ENCODE measurements at places on chromosomes 3 and 15.

- DNase-seq = no peak
Measured at GRCh38 chr3:2477620-2478019, 379.0 kb downstream of the CNTN4 start.

GRCh38 chr3:308597-309321 is 112.2 kb downstream of the CHL1 start:
- DNase-seq = no peak

GRCh38 chr15:56992725-56993124 is 74.3 kb downstream of the TCF12 start:
- DNase-seq = no peak

- no peak for DNase-seq
Measured at GRCh38 chr3:150747886-150748683, 14.9 kb downstream of the SIAH2 start.

- DNase-seq = no peak
Measured at GRCh38 chr15:68578980-68579935, at the start of gene CORO2B. Gene CORO2B, plus strand, starts transcription at chr15:68578993. Its CDS starts 270 bp downstream, at chr15:68579263.

DNA sequence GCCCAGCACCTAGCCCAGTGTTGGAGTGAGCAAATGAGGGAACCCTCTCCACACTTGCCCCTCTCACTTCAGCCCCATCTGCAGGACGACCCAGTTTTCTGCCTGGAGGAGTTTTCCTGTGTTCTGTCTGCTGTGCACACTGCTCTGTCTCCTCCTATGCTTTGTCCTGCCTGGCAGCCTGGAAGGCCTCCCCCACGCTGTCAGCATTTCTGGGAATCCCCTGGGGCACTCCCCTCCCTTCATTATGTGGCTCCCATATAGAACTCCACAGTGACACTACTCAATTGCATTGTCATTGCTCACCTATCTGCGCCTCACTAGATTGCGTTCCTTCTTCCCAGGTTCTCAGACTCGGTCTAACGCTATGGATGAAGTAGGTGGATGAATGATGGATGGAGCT is 13.9 kb downstream of the CLSTN2 start:
- DNase-seq = no peak

GRCh38 chr3:188262913-188263683 is 109.1 kb downstream of the LPP start:
- no peak for DNase-seq

DNA sequence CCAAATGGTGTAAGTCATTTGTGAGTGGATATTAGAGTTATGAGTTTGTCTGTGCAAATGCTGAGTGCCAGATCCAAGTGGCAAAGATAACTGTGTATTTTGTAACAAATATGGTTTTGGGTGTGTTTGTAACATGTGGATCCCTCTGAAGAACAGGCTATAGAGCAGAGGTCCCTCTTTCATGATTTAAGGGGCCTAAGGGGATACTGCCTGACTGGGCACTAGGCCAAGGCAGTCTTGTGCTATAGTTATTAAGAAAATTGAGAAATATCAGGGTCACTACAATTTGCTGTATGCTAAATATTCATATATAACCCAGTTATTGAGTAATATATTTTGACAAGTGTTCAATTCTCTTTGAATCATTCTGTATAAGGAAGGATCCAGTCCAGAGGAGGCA is 555.6 kb upstream of the RGMA start:
- no peak for DNase-seq

DNA sequence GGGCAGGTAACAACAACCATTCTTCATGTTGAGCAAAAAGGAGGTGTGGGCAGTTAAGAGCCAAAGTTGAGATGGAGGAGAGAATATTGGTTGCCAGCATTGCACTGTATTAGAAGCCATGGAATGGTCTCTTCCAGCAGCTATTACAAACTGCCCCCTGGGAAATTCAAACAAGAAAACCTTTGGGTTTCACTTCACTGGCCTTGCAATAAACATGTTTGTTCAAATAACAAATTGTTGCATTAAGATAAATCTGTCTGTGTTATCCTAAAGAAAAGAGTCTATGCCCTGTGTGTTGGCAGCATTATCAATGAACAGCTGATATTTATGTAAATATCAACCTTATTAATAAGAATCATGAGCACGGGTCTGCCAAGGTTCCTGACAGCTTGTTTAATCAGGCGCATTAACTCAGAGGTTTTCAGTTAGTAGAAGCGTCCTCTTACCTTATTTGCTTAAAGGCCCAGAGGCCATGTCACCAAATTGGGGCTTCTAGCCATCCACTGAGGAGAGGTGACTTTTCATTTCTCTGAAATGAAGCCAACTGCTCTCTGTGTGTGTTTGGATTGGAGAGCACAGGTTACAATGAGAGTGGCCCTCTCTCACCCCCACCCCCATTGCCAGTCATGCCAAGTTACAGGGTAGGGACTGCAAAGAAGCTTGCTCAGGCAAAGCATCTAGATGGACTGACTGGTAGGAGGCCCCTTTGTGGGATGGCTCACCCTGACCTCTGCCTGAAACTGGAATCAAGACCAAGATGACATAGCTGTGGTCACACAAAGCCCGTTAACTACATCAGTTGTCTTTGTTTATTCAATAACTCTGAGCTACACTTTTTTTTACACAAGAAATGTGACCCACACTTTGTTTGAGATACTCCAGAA is 10.5 kb downstream of the FILIP1L start:
- no peak for DNase-seq

DNA sequence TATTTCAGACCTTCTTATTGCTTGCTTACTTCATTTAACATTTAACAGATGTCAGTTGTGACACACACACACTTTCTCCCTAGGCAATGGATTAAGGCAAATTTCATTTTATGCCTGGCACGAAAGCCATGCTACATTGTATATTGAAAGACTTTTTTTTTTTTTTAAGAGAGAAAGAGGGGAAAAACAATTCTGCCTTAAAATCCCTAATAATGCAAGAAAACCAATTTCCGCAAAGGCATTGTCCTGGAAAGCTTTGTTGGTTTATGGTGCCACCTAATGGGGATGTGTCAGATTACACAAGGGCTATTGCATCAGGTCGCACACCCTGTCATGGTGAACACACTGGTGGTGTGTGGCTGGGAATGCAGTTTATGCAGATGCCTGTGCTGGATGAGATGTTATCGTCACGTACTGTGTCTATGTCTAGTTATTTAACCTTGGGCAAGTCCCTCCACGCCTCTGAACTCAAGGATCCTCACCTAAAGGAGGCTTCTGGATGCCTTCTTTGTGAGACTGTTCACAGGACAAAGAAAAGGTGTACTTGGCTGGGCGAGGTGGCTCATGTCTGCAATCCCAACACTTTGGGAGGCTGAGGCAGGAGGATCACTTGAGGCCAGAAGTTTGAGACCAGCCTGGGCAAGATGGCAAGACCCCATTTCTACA is 37.3 kb upstream of the RFTN1 start:
- peak; percentile 40 for DNase-seq

DNA sequence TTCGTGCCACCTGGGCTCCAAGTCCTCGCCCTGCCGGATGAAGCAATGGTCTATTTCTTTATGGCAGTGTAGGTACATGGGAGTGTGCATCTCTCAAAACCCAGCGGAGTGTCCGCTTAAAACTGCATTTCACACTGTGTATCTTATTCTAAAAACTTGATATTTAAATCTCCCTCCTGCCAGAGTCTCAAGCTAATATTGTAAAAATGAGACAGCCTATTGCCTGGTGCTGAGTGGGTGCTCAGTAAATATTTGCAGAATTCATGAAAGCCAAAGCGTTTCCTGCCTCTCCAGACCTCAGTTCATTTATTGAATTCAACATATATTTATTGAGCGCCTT is 330 bp upstream of the TBC1D2B start:
- DNase-seq = no peak

DNA sequence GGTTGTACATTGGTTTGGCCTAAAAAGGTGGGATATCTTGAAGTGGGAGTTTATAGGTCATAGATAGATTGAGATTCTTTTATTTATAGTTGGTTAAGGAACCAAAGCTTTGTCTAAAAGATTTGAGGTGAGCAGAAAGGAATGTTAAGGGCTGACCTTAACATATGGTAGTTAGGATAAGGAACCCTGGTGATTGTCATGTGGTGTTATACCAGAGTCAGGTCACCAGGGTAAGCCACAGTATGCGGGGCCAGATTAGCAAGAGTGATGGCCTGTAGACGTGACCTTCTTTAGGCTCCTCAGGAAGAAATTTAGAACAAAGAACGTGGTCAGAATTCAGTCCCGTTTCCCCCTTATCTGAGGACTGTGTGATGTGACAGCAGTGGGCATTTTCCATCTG is 249.2 kb downstream of the GABRG3 start:
- DNase-seq = no peak

GRCh38 chr15:55253580-55253979 is 36.0 kb downstream of the RAB27A start:
- DNase-seq = no peak

DNA sequence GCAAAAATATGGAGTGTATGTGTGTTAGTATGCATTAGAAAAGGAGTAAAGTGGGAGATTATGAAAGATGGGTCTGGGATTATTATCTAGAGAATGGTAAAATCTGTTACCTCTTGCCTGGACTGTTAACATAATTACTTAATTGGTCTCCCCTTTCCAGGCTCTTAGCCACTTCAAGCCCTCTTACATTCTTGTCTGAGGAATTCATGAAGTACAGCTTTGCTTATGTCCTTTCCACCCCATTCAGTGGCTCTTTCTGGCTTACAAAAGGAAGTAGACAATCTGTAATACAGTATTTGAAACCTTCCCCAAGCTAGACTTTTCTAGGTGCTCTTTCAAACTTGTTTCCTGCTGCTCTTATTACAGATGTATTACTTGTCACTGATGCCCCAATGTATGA is 129.8 kb downstream of the MBNL1 start:
- no peak for DNase-seq

- no peak for DNase-seq
Measured at GRCh38 chr3:134704556-134704955, 53.7 kb upstream of the KY start.

DNA sequence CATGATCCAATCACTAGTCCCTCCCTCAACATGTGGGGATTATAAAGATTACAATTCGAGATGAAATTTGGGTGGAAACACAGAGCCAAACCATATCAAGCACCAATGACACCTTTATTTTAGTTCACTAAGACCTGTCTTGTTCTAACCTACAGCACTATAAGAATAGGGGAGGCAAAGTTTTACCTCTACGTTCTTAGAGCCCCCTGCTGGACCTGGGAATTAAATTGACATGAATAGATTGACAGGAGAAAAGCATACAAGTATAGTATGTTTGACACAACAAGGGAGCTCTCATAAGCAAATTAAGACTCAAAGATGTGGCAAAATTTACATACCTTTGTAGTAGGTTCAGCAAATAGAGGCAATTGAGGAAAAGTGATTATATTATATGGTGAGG is 974.4 kb upstream of the ALCAM start:
- DNase-seq = no peak

DNA sequence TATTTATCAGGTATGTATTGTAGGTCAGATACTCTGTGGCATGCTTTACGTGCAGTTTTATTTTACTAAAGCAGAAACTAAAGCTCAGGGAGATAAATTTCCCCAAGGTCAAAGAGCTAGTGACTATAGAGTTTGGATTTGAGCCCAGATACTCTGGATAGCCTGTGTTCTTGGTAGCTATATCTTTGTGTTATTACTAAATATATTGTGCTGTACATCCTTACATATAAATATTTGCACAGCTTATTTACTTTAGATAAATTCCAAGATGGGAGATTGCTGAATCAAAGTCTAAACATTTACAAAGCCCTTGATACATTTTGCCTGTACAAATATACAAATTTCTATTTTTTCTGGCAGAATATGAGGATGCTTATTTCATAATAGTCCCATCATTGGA is 660.9 kb upstream of the NAALADL2 start:
- DNase-seq = no peak

GRCh38 chr3:35968043-35968622 is 328.8 kb downstream of the ARPP21 start:
- no peak for DNase-seq

- DNase-seq = no peak
Measured at GRCh38 chr3:120280566-120280965, 4.5 kb downstream of the GPR156 start.

DNA sequence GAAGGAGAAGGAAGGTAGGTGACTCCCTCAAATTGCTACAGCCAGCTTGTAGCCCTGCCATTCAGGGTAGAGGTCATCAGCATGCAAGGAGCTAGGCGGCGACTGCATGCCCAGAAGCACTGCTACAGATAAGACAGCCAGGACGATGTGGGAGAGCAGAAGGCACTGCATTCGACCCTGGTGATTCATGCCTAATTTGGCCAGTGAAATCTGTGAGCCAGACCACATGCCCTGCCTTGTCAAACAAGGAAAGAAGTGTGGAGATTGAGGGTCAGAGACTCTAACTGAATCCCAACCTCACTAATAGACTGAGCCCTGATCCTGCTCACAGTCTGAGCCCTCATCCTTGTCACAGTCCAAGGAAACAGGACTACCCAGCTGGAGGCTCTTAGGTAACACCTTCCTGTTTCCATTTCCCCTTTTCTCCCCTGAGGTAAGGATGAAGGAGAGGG is 86.6 kb downstream of the LINGO1 start:
- DNase-seq = no peak

DNA sequence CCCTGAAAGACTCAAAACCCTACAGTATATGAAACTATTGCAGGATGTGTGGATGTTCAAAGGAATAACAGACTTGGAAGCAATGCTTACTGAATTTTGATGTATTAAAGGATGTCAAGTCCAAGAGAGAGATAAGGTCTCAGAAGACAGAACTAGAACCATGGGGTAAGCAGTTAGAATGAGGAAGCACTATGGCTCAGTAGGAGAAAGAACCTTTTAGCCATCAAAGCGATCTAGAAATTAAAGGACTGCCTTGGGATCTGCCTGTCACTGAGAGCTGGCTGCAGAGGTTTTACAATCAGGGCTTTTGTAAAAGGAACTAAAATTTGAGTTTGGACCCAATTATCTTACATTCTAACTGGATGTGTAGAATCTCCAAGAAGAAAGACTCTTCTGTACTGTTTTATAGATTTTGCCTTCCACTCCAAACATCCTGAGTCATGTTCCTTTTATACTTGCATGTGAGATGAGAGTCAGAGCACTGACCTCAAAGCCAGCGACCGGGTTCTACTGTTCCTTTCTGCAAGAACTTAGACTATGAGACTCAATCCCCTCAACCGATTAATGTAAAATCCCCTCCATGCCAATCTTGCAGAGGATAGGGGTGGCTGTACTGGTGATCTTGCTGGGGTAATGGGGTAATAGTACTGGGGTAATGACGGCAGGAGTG is 412.3 kb upstream of the TPRG1 start:
- DNase-seq = no peak

- DNase-seq = no peak
Measured at GRCh38 chr15:82165948-82166376, 96.6 kb downstream of the EFL1 start.

GRCh38 chr3:127765735-127766134 is 56.6 kb downstream of the MGLL start:
- DNase-seq = no peak

GRCh38 chr3:42803414-42804105 is 730 bp downstream of the HIGD1A start:
- DNase-seq = no peak

GRCh38 chr3:126340081-126340511 is 17.1 kb downstream of the KLF15 start:
- DNase-seq = no peak

- no peak for DNase-seq
Measured at GRCh38 chr3:171415070-171415469, 45.1 kb downstream of the TNIK start.

- no peak for DNase-seq
Measured at GRCh38 chr3:22113453-22113852, 362.4 kb upstream of the ZNF385D start.
